ENCODE measurements at places on chromosomes 16 and 17.

DNA sequence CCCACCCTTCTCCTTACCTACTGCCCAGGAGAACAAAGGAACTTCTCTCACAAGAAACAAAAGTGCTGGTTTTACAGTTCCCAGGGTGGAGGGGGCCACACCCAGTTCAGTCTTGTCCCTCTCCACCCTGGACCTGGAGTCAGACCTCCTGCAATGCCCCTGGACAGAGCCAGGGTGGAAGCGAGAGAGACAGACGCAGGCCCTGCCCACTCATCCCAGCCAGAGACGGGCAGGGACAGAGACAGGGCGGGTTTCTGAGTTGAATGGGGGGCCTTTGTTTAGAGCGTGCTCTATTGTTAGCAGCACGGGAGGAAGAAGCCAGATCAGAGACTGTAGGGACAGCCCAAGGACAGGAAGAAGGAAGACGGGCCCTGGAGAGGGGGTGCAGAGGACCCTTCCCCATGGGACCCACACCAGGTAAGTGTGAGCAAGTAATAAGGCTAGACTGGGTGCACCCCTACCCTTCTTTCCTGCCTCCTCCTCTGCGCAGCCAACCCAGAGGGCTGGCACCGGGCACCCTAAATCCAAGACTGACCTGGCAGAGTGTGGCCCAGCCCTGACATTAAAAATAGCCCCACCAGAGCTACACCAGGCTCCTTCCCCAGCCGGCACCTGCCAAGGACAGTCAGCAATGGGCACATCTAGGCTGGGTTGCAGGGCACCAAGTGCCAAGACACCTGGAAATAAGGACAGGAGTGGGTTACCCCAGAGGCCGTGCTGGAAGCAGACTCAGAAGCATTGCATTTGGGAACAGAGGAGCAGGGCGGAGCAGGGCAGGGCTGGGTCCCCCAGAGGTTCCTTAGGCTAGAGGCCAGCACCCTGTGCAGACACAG is 10.9 kb downstream of the JUP start:
- no peak for DNase-seq

- DNase-seq = peak; percentile 8
Measured at GRCh38 chr16:9050102-9050830, 41.2 kb upstream of the HAPSTR1 start.

DNA sequence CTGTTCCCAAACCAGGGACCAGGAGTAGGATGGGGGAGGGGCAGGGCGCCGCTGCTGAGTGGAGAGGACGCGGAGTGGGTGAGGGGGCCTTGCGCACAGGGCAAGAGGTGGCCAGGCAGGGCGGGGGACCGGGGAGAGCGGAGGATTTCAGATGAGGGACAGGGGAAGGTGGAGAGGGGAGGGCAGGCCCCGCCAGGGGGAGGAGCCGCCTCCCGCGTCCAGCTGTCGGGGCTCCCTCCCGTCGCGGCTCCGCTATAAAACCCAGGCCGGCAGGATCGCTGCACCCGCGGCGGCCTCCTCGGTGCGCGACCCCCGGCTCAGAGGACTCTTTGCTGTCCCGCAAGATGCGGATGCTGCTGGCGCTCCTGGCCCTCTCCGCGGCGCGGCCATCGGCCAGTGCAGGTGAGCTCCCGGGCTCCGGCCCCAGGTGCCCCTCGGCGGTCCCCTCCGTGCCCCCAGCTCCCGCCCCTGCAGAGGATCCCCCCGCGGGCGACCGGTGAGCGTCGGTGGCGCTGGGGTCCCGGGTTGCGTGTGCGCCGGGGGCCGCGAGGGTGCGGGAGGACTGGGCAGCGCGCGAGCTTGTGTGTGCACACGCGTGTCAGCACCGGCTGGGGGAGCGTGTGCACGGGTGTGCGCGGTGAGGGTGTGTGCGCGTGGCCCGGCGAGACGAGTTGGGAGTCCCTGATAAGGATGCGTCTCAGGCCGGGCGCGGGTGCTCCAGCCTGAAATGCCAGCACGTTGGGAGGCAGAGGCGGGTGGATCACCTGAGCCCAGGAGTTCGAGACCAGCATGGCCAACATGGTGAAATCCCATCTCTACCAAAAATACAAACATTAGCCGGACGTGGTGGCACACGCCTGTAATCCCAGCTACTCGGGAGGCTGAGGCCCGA is at the start of gene CA4:
TSS of gene CA4 (plus strand) at position 283 of the 892 bp plus-strand sequence. CDS start at position 345, 62 bp downstream.
- DNase-seq = no peak

- no peak for DNase-seq
Measured at GRCh38 chr17:4476511-4477070, 22.1 kb upstream of the SPNS2 start.

DNA sequence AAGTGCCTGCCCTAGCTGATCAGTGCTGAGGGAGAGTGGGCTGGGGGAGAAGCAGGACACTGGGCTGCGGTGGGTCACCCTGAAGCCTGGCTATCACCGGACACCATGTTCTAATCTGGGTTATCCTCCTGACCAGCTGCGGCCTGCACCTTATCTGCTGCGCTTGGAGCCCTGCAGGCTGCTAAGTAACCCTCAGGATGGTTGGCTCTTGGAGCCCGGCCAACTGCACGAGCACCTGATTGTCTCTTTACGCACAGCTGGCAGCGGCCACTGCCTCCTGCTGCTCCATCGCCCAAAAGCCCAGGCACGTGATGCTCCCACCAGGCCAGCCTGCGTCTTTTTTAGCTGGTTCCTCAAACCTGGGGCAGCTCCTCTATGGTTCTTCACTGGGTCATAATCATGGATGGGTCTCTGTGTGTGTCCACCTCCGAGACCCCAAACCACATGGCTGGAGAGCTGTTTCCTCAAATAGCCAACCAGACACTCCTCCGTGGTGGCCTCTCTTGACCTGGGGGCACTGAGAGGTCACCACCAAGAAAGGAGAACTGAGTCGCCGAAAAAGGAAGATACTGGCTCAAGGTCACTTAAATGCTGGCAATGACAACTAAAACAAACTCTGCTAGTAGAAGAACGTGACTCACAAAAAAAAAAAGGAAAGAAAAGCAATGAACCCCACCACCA is 21.7 kb downstream of the SPHK1 start:
- no peak for DNase-seq

- peak; percentile 39 for DNase-seq
Measured at GRCh38 chr16:57628008-57628781, at the start of gene ADGRG1. Gene ADGRG1 (plus strand): TSS chr16:57628630. CDS start chr16:57650288, 21,658 bp downstream.

- DNase-seq = no peak
Measured at GRCh38 chr16:2970563-2970962, 1.4 kb downstream of the PAQR4 start.

- DNase-seq = no peak
Measured at GRCh38 chr16:82633964-82634600, 7.3 kb downstream of the CDH13 start.

DNA sequence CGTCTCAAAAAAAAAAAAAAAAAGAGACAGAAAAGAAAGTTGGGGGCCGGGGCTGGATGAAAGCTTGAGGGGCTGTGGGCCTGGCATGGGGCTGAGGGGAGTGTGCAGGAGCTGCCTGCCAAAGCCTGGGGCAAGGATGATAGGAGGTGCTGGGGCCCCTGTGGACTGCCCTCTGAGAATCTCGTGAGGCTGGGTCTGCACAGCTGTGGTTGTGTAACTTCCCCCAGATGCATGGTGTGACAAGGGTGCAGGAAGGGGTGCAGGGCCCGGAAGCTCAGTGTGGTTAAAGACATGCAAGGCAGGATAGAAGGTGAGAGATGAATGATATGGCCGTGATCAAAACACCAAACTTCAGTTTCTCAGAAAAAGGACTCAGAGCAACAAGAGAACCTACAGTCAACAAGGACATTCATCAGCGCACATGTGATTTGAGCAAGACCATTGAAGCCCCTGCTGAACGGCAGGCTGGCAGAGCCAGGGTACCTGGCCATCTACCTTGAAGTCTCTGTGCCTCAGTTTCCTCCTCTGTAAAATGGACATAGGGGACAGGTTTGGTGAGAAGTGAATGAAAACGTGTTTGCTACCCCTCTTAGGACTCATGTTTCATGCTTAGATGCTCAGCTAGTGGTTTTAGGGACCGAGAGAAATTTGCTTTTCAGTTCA is 9.6 kb downstream of the IL32 start:
- DNase-seq = peak; percentile 89

- DNase-seq = peak; percentile 10
Measured at GRCh38 chr17:68349157-68349556, 57.9 kb downstream of the ARSG start.

DNA sequence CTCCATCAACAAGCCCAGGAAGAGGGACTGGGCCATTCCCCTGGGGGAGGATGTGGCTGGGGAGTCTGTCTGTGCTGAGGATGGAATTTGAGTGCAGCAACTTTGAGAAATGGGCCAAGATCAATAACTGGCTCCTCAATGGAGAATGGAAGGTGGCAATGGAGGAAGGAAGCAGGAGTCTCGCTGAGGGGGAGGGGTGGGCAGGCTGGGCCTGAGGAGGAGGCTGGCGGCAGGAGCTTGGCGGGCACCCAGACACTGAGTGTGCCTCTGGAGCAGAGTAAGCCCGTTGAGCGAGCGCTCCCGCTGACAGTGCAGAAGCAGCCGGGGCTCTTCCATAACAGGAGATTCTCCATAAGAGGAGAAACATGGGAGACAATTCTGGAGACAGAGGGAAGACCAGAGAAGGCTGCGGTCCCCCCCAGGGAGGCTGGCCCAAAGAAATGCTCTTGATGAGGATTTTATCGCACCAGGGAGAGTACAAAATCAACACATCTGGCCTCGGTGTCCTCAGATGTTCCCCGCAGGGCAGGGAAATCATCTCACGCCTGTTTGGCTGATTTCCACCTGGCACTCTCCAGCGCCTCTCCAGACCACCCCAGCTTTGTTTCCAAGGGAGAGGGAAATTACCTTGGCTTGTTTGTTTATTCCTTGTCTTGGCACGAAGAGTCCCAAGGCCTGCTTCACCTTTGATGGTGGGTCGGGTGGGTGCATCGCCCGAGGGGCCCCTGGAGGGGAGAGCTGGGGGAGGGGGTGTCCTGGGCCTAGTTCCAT is 2.8 kb upstream of the MMP15 start:
- DNase-seq = no peak

- DNase-seq = peak; percentile 54
Measured at GRCh38 chr17:67449845-67450755, 73.0 kb downstream of the PITPNC1 start.
